ENCODE measurements at places on chromosomes 7 and 10.

GRCh38 chr10:71878327-71879034, 27.4 kb upstream of the PSAP start:
- DNase-seq: no peak

DNA sequence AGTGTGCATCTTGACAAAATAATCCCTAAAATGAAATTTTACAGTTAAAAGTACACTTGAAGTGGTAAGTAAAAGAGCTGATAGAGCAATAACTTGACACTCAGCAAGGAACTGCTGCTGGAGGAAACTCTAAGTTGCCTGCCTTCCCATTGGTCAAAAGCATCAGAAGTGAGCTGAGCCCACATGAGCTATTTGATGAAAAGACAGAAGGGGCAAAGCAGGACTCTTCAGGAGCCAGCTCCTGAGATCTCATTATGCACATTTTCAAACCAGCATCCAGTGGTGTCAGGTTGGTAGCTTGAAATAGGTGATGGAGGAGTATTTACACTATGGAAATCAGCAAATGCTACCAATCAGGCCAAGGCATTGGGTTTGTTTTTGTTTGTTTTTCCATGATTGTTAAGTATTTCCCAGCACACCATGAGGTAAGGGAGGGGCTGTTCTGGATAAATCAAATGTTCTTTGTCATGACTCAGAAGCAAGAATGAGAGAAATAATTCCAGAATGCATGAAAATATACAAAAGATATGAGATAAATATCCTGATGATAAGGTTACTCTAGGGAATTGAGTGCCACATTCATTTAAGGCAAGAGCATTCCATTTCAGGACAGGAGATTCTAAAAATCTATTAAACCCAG, 316.6 kb downstream of the SNX13 start:
- DNase-seq: no peak

GRCh38 chr7:158911145-158911544, 54.8 kb downstream of the DYNC2I1 start:
- no peak for DNase-seq

- DNase-seq: no peak
These were observed 1.2 kb downstream of the TACC2 start for GRCh38 chr10:121990015-121990677.

- DNase-seq: peak; percentile 4
These were observed 318.9 kb downstream of the KCNMA1 start for GRCh38 chr10:77318739-77319138.

- DNase-seq: no peak
These were observed 348.3 kb upstream of the AKR1E2 start for GRCh38 chr10:4477664-4478063.

DNA sequence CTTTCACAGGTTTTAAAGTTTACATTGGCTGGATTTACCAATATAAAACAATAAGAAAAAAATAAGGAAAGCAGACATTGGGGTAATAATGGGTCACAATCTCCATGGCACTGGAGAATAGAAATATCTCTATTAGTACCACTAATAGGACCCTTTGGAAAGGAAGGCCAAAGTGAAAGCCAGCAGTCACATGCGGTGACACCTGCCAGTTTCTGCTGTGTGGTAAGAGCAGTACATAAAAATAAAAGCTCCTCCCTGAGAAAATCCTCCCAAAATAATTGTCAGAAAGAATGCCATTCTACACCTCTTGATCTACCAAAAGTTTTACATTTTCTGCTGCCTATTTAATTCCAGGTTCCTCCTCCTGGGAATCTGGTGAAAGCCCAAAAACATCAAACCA, 30.4 kb upstream of the SLC13A1 start:
- DNase-seq: no peak

- DNase-seq: no peak
These were observed 86.1 kb downstream of the CUX1 start for GRCh38 chr7:101903515-101903868.

DNA sequence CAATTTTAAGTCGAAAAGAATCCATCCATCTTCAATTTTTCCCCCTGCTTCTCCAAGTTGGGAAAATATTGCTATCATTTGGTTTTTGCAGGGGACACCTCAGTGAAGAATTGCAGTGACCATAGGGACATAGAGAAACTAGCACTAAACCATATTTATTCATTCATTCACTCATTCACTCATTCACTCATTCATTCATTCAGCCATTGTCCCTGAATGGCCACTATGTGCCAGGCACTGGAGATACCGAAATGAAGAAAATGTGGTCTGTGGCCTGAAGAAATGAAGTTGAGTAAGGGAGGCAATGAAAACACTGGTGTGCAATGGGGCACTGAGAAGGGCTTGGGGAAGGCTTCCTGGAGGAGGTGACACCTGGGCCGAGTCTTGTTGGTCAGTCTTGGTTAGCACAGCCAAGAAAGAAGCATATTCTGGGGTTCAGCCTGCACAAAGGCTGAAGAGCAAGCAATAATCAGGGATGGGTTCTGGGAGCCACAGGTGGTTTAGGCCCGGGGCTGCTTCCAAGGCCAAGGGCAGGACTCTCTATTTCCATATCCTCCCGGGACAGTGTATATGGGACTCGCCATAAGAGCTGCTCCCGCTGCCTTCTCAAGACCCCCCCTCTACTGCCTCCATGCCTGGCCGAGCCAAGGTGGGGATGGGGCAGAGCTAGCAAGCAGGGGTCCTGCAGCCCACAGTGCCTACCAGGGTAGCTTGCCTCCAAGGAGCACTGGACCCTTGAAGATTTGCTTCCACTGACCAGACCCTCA, 25.5 kb upstream of the C10orf105 start:
- DNase-seq: no peak

- DNase-seq: peak; percentile 35
These were observed 5.2 kb downstream of the DUSP5 start for GRCh38 chr10:110502851-110503301.

- no peak for DNase-seq
These were observed 107.9 kb downstream of the JCAD start for GRCh38 chr10:29951441-29951931.
